Left lobe of liver (tissue), 2 donors: ENCODE measurements at places on chromosomes 3 and 15. TPM values are rescaled to one million over a fixed set of nuclear protein-coding genes. Genes with fewer than 3 reads are reported as not detected.
A peak's percentile ranks its signal among the peaks of the same experiment; 100 is the strongest.

DNA sequence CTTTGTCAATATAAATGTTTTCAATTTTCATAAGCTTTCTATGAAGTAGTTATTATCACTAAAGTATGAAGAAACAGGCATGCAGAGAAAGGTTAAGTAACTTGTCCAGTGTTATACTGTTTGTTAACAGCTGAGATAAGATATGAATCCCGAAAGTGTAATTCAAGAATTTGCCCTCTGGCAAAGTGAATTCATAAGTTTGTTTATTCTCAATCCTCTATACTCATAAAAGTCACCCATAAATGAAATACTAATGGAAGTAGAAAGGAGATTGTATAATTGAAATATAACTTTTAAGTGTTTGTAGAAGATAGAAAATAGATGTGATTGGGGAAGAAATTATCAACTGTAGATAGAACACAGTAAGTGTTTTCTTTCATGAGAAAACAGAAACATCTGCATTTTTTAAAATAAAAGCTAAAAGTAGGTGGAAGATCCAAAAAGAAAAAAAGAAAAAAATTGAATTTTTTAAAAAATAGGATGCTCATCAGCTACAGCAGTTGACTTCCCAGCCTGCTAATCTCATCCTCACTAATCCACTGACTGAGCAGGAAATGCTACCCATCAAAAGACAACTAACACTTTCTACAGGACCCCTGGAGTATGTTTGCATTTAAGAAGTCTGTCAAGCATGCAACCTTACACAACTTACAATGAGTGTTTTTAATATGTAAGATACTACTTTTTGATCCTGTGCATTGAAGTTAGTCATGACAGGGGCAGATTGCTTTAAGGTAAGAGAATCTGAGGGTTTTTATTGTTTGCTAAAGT is 878.1 kb downstream of the SI start:
- no peak for DNase-seq

The KATNBL1 gene
- total RNA-seq = 12.0 TPM

The P2RY12 gene
- total RNA-seq = 0.65 TPM

- DNase-seq = no peak
Observed at GRCh38 chr3:185630182-185630622, 44.1 kb downstream of the SENP2 start.

DNA sequence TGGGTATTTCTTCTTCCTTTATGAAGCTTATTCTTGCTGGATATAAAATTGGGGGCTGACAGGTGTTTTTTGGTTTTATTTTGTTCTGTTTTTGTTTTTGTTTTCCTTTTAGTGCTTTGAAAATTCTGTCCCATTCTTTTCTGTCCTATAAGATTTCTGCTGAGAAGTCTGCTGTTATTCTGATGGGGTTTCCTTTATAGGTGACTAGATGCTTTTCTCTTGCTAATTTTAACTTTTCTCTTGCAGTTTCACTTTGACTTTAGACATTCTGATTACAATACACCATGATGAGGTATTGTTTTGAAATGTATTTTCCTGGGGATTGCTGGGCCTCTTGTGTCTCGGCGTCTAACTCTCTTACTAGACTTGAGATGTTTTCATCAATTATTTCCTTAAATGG is 22.8 kb downstream of the TTC14 start:
- DNase-seq = no peak

The LEKR1 gene
- total RNA-seq = 0.58 TPM

- no peak for DNase-seq
Observed at GRCh38 chr3:77412584-77412983, 372.7 kb downstream of the ROBO2 start.

The ECE2 gene
- not detected for total RNA-seq

- no peak for DNase-seq
Observed at GRCh38 chr3:178494386-178494785, 41.9 kb upstream of the KCNMB2 start.

- no peak for DNase-seq
Observed at GRCh38 chr15:80609512-80609946, 85.6 kb upstream of the ABHD17C start.

DNA sequence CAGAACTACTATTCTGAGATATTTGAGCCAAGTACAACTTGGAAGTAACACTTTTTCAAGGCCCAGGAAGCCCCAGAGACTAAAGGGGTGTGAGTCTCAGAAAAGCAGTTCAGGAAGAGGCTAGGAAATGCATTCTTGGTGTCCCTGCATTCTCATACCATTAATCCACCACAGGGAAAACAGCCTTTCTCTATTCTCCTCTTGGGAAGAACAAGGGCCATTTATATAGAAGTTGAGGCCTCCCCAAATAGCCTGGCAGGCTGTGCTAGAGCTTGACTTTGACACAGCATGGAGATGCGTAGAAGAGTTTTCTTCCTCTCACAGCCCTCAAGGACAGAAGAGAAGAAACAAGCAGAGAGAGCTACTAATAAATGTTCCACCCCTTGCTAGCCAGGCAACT is 5.5 kb upstream of the NR2C2 start:
- no peak for DNase-seq

DNA sequence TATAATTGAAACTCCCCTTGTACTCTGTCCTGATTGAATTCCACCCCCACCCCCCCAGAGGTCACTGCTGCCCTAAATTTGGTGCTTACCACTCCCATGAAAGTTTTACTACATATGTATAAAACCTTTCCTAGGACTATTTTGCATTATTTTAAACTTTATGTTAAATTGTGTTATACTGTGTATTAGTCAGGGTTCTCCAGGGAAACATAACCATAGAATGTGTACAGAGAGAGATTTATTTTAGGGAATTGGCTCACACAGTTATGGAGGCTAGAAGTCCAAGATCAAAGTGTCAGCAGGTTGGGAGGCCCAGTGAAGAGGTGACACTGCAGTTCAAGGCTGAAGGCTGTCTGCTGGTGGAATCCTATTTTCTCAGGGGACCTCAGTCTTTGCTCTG is 29.2 kb downstream of the BFSP2 start:
- no peak for DNase-seq

GRCh38 chr3:127796045-127796830 is 26.1 kb downstream of the MGLL start:
- DNase-seq = no peak

GRCh38 chr3:39751286-39751685 is 58.1 kb upstream of the MYRIP start:
- DNase-seq = no peak

The ATP13A5 gene
- not detected for total RNA-seq

The ACVR2B gene
- 6.7 TPM for total RNA-seq

DNA sequence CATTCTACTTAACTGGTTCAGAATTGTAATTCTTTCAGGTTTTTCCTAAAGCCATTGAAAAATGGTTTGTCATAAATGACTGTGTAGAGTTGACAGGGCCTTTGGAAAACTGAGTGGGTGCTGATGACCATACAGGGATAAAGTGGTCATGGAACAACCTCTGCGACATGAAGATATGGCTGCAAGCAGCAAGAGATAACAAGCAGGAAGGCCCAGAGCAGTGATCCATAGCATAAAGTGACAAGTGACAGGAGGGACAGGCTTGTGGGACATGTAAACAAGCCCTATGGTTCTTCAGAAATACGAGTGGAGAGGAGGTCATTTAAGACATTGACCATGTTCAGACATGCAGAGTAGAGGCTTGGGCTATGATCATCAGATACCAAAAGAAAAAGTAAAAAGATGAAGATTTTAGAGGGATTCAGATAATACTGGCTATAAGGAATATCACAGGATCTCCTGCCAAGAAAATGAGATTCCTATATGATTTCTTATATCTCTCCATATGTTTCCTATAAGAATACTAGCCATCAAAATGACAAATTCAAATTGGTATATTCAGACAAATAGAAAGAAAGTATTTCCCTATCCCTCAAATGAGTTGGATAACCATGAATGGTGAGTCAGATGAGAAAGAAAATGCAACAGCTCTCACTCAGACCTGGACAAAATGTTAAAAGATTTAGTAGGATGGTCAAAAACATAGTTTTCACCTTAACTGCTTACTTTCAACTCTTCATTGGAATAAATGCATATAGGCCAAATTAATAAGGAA is 827.6 kb upstream of the CFAP20DC start:
- no peak for DNase-seq

- peak; percentile 89 for DNase-seq
Observed at GRCh38 chr3:160808838-160809237, 52.8 kb downstream of the PPM1L start.

The CHST13 gene
- 43.8 TPM for total RNA-seq

- no peak for DNase-seq
Observed at GRCh38 chr15:71601038-71601834, 209.1 kb upstream of the NR2E3 start.

The GHRL gene
- 0.30 TPM for total RNA-seq

GRCh38 chr15:49168016-49168415 is 2.0 kb upstream of the GALK2 start:
- DNase-seq = no peak

DNA sequence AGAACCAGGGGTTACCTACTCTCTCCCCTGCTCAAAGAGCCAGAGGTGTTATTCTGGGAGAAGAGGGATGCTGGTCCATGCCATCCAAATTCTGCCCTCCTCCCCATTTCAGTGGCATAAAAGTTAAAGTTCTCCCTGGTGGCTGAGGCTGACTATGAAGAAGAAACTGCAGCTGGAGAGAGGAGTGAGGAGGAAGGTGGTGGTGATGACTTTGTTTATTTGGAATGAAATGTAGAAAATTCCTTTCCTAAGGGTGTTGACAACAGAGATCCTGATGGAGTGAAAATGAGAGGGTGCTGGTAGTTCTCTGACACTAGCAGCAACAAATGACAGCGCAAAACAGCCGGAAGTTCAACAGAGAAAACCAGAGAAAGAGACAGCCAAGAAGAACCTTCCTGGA is 100.4 kb downstream of the PCCB start:
- DNase-seq = no peak

The SAMMSON gene
- not detected for total RNA-seq

DNA sequence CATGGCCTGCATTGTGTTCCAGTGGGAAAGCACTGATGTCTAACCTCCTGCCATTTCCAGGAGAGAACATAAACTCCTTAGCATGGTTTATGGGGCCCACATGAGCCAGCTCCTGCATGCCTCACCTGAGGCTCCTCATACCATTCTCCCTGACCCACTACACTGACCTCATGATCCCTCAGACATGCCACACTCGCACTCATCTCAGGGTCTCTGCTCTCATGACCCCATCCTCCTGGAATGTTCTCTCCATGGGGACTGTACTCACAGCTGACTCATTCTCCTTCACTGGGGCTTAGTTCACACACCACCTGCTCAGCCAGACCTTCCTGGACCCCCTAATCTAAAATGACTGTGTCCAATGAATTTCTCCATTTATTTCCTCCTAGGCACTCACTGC is 4.0 kb upstream of the LMCD1 start:
- no peak for DNase-seq

The PDE8A gene
- total RNA-seq = 33.1 TPM

DNA sequence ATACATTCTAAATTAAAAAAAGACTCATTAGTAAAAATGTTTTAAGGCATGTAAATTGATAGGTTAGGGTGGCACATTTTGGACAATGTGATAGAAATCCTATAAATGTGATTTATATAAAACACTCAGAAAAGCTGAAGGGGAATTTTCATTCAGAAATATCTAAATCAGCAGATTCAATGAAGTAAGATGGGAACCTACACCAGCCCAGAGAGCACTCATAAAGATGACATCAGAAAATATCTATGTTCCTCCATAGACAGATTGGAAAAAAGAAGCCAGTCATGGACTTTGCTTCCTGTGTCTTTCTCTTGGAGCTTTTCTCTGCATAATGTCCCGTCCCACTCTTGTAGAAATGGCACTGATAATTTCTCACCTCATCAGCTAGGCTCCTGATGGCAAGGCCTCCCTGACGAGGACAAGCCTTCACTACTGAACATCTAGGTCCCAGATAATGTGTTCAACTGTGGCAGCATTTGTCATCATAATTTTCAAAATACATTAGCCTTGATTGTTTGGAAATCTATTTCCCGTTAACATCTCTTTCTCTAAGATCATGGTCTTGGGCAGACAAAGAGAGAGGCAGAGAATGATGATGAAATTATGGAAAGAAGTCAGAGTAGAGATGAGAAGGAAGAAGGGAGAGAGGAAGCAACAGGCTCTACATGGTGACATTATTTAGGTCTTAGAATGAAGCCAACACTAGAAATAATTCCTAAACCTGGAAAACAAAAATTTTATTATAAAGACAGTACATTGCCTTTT is 354.4 kb downstream of the NTRK3 start:
- no peak for DNase-seq

- DNase-seq = no peak
Observed at GRCh38 chr3:37680401-37680800, 181.3 kb upstream of the CTDSPL start.

DNA sequence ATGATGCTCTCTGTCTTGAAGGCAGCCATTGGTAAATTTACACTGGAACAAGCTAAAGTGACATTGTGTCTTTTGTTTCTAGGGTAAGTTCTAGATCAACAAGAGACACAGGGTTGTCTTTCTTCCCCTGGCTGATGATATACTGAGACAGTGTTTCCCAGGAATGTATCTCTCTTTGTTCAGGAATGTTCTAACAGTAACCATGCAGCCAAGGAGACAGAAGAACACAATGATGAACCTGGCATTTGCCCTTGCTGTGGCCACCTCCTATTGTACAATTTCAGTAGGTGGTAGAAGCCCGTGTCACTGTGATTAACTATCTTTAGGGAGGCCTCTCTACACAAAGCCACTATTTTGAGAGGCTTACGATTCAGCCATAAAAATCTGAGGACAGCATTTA is 130.7 kb downstream of the LRTM1 start:
- DNase-seq = no peak

DNA sequence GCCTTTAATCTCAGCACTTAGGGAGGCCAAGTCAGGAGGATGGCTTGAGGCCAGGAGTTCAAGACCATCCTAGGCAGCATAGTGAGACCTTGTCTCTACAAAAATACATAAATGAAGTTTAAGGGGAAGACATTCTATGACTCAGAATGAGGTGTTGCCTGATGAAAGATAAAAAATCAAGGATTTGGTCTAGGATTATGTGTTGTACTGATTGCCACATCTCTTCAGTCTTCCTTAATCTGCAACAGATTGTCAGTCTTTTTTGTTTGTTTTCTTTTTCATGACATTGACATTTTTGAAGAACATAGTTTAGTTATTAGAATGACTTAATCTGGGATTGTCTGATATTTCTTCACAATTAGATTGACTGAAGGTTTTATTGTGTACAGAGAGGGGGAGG is 26.3 kb upstream of the DPPA4 start:
- no peak for DNase-seq

DNA sequence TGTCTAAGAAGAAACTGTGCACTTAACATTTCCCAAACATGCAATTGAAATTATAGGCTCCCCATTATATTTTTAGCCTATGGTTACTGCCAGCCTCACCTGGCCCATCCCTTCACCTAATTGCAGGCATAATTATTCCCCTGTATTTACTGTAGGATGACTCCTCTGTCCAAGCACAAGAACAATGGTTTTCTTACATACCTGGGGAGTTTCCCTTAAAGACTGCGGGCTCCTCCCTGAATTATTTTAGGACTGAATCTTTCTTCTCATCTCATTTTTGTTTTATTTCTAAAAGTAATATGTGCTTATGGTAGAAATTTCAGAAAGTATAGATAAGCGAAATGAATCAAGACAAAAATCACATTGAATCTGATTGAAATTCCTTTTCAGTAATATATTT is 11.4 kb downstream of the TM4SF1 start:
- DNase-seq = no peak

The CYP19A1 gene
- not detected for total RNA-seq

The SLC22A14 gene
- not detected for total RNA-seq
